Dermis blood vessel endothelial cell (primary cell): ENCODE measurements at places on chromosomes 2 and 18. TPM values are rescaled to one million over a fixed set of nuclear protein-coding genes. Genes with fewer than 3 reads are reported as not detected.

Gene XDH
- not detected in 2 replicates for total RNA-seq

Gene ZNF512
- 23.5 and 34.2 TPM in 2 replicates for total RNA-seq

Gene DAW1
- total RNA-seq, result 0.51 TPM in 1 of 2 replicates, not detected in the other

Gene THADA
- total RNA-seq, result 25.0 and 26.9 TPM in 2 replicates

Gene CSRNP3
- total RNA-seq, result 0.51 and 0.65 TPM in 2 replicates

Gene SCN9A
- total RNA-seq, result 0.34 and 0.56 TPM in 2 replicates

Gene EML4
- total RNA-seq, result 21.6 and 28.4 TPM in 2 replicates

Gene CCT7
- 338 and 453 TPM in 2 replicates for total RNA-seq

Gene CDH2
- total RNA-seq, result 1.8 and 1.9 TPM in 2 replicates

Gene HRH4
- total RNA-seq, result 0.19 TPM in 1 of 2 replicates, not detected in the other

Gene SH2D6
- total RNA-seq, result not detected in 2 replicates

Gene ABCG8
- total RNA-seq, result not detected in 2 replicates

Gene UGT1A8
- not detected in 2 replicates for total RNA-seq
